ENCODE measurements at places on chromosomes 6 and 20.

GRCh38 chr6:45990162-45990561, 25.5 kb downstream of the CLIC5 start:
- DNase-seq = no peak

GRCh38 chr6:31791324-31792089, 4.0 kb downstream of the VARS1 start:
- peak; percentile 56 for DNase-seq

- no peak for DNase-seq
Measured at GRCh38 chr6:111699123-111699522, 93.4 kb upstream of the TRAF3IP2 start.

- no peak for DNase-seq
Measured at GRCh38 chr6:90934081-90934480, 347.2 kb upstream of the MAP3K7 start.

- DNase-seq = no peak
Measured at GRCh38 chr6:56869346-56869745, 85.6 kb upstream of the BEND6 start.

- DNase-seq = no peak
Measured at GRCh38 chr20:3660262-3661059, 2.7 kb downstream of the GFRA4 start.

GRCh38 chr20:21615617-21616080, 89.8 kb upstream of the PAX1 start:
- DNase-seq = peak; percentile 98

GRCh38 chr6:160667639-160668481, 3.8 kb upstream of the LPA start:
- no peak for DNase-seq

DNA sequence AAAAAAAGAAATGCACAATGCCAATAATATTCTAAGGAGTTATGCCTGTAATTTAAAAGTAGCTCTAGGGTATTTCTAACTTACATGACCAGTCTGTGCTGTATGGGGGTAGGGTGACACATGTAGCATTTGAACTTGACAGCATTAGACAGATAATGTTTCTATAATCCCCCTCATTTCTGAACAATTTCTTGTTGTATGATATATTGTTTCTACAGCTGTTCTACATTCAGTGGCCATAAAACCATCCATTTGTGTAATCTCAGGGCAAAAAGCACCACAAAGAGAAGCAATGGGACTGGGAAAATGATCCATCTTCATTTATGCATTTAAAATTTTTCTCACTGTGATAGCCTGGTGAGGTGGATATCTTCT, 767.8 kb downstream of the TFAP2A start:
- DNase-seq = no peak

- DNase-seq = no peak
Measured at GRCh38 chr6:3139090-3139903, 18.0 kb downstream of the TUBB2A start.

- DNase-seq = no peak
Measured at GRCh38 chr6:123604067-123604466, 32.7 kb downstream of the TRDN start.

DNA sequence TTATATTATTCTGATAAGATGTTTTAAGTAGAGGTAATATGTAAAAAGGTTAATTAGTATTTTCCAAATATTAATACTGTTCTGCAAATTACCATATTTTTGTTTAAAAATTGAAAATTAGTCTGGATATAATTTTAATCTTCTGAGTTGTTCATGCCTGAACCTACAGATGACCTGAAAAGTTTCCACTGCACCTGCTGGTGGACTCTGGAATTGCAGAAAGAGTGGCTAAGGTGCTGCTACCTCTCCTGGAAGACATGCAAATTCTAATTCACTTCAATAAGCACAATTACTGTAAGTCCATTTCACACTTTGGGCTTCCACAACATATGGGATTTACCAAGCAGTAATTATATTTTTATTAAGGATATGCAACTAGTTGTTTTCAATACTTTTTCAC, 77.7 kb upstream of the OLIG3 start:
- DNase-seq = no peak

DNA sequence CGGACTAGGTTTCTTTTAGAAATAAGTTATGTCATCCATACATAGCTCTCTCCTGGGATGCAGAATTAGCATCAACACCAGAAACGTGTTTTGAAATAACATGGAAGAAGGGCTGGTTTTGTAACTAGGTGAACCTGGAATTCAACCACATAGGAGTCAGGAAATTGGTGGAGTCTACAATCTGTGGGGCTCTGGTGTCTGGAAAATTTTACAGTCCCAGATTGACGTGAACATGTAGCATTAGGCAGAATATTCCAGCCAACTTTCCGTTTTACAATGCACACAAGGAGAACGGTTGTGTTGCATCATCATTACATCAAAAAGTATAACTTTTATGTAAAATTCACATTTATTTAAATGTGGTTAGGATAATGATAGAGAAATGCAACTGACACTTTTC, 1.9 kb downstream of the KCNQ5 start:
- DNase-seq = no peak

- DNase-seq = peak; percentile 92
Measured at GRCh38 chr6:53956068-53956711, 155.1 kb upstream of the MLIP start.

DNA sequence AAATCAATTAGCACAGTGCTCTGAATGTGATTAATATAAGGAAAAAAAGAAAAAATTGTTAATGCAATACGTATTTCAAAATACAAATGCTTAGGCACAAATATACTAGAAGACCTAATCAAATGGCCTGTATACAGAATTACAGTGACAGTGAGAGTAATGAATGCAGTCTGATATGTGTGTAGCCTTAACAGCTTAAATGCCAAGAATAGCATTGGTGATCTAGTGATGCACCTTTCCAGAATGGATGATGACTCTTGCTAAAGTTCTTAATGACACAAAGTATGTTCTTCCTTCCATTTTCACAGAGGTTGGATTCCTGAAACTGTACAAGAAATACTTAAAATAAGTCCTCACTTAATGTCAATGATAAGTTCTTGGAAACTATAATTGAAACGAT, 131.0 kb downstream of the CDKAL1 start:
- DNase-seq = no peak

GRCh38 chr20:60680554-60680953, 571.5 kb upstream of the CDH4 start:
- no peak for DNase-seq

GRCh38 chr20:21433329-21433890, 36.1 kb upstream of the NKX2-4 start:
- DNase-seq = no peak

DNA sequence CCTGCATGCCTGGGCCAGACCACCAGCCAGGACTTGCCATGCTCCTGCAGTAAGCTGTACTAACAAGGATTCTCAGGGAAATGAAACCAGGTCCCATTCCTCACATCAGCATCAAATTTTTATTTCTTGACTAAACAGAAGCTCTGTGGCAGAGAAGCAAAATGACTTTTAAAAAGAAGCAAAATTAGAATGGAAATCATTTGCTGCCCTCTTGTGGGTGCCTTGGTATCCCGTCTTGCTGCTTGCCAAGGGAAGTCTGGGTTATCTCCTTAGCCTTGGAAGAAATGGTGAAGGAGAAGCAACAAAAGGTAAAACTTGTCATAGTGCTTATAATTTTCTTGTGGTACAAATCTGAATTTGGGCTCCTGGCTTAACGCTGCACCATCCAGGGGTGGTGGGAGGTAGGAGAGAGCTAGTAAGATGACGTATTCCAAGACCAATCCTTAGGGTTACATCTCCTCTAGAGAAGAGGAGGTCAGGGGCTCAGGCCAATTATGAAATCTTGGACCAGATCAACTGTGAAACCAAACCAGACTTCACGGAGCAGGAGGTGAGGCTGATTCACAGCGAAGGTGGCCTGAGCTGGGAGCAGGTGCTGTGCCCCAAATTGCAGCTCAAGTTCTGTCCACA, 107.5 kb downstream of the FAXC start:
- DNase-seq = no peak

GRCh38 chr20:57069442-57069841, 197.0 kb downstream of the BMP7 start:
- no peak for DNase-seq

DNA sequence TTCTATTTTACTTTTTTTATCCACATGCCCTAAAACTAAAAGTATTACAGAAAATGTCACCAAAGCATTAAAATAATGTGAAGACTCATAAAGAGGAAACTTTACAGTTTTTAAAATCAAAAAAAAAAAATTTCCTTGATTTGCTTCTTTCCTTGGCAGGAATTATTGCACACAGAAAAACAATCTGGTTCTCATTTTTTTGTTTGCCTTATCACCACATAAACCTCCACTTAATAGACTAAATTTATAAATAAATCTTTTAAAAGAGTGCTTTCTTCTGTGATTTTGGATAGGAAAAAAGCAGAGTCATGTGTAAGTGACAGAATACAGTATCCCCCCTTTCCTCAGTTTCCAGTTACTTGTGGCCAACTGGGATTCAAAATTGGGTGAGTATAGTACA, 695.1 kb upstream of the CITED2 start:
- DNase-seq = no peak

DNA sequence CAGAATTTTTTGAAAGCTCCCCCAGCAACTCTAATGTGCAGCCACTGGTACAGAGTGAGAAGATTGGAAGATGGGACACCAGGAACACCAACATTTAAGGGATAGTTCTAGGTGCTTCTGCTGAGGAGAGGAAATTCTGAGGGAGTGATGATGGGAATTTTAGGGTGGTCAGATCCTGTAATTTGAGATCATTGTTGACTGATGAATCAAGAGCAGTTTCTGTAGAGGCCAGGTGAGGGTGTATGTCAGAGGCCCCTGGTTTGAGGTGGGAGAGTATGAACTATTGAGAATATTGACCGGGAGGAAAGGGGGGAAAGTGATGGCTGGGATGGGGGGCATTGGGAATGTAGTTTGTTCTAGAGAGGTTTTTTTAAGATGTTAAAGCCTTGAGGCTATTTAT, 47.2 kb downstream of the PTPRA start:
- no peak for DNase-seq

DNA sequence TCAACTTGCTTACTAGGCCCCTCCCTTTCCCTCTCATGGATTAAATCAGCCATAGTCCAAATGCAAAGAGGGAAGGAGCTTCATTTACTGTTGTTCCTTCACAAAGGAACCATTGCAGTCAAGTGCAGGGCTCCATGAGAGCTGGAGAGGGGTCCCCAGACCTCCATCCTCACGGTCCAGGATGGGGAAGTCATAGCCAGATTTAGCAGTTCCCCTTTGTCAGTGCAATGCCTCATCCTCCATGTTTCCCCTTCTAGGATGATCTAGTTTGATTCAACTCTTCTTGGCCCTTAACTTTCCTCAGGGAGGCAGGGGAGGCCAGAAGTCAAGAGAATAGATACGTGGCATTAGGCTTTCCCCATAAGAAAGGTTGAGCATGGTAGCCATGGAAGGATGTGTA, 66.5 kb upstream of the FUCA2 start:
- no peak for DNase-seq

GRCh38 chr6:10977231-10977968, 66.7 kb downstream of the ELOVL2 start:
- DNase-seq = no peak

- DNase-seq = no peak
Measured at GRCh38 chr6:94673251-94673650, 904.1 kb upstream of the MANEA start.

- no peak for DNase-seq
Measured at GRCh38 chr6:148445620-148446019, 103.0 kb downstream of the SASH1 start.

Data from posterior cingulate gyrus (tissue), 11 donors.